ENCODE measurements at places on chromosomes 12 and 14.

- peak; percentile 83 for DNase-seq
These were observed 55.2 kb downstream of the FOS start for GRCh38 chr14:75333606-75334548.

DNA sequence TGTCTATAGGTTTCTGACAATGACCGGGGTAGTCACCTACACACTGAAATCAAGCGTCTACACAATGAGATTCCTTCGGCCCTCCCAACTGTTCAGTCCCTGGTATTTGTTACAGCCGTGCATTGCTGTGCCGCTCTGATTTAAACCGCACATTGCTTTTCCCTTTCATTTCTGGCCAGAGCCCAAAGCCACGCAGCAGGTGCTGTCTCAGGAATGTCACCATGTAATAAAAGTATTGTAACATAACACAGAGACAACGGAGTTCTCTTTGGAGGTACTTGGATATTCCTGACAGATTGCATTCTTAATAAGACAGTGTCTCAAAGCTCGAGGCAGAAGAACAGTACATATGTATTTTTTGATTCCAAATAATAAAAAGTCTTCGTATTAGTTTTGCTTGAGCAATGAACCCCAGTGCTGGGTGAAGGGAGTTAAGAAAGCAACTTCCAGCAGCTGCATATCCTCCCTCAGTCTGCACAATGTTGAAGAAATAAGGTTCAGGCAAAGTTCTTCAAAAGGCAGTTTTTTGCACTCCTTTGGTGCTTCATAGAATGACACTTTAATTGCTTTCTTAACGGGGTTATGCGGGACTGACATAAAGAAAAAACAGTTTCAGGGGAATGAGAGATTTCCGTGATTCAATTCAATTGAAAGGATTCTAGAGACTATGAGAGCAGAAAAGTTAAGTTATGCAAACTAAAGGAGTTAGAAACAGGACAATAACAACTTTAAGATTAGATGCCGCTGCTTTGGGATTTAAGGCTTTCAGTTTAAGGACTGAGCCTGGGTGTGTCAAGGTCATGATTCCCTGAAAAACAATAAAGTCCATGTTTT lies 288.7 kb upstream of the FLRT2 start:
- DNase-seq, result no peak

GRCh38 chr14:38992067-38992844 lies 110.8 kb downstream of the SEC23A start:
- DNase-seq, result no peak

GRCh38 chr12:41264281-41264680 lies 76.2 kb downstream of the PDZRN4 start:
- DNase-seq, result no peak

DNA sequence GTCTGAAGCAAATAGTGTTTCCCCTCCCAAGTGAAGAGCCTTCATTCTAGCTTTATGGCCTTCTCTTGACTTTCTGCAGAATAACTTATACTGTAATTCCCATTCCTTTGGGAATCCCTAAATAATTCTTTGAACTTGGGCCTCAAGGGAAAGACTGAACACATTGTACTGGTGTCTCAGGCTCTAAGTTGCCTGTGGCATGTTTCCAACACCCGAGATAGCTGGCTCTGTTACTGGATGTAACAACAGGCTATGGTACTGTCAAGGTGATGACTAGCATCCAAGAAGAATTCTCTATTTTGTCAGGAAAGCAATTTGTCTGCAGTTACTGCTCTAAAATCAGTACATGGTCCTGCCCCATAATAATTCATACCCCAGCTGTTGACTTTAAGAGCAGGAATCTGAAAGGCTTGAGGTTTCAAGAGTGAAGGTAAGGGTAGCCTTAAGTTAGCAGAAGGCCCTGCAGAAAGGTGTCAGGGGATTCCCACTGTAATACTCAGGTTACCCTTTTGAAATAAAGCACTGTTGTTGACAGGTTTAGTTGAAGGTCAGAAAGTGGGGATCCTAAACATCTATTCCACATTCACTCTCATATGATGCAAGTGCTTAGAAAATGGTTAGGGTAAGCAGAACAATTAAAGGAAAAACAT lies 5.2 kb downstream of the GPX2 start:
- no peak for DNase-seq

DNA sequence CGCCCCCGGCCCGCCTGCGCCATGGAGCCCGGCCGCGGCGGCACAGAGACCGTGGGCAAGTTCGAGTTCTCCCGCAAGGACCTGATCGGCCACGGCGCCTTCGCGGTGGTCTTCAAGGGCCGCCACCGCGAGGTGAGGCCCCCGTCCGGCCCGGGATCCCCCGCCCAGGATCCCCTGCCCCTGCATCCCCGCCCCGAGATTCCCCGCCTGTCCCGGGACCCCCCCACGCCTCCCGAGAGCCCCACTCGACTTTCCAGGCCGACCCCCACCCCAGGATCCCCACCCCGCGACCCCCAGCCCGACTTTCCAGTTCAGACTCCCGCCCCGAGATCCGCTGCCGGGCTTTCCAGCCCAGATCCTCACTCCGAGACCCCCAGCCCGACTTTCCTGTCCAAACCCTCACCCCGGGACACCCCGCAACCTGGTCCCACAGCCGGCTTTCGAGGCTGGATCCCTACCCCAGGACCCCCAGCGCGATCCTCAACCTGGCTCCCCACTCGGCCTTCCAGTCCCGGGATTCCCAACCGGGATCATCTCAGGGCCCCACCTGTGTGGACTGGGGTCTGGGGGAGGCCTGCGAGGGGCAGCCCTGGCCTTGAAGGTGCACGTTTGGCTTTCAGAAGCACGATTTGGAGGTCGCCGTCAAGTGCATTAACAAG lies 688 bp downstream of the ULK1 start:
- DNase-seq, result peak; percentile 72

GRCh38 chr14:37466623-37467088 lies 128.4 kb downstream of the FOXA1 start:
- DNase-seq, result no peak

DNA sequence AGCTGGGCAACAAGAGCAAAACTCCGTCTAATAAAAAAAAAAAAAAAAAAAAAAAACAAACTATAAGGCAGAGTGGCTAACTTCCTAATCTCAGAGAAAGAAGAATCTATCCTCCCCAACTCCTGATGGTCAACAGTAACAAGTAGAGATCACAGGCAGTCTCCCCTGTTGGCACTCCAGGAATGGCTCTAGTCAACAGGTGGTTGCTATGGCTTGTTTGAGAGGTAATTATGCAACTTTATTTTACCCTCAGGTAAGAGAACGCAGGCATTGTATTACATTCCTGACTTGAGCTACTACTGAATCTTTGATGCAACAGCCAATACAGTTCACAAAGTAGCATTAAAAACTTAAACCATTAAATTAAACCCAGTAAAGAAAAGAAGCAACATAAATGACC lies 180.3 kb downstream of the DICER1 start:
- no peak for DNase-seq

DNA sequence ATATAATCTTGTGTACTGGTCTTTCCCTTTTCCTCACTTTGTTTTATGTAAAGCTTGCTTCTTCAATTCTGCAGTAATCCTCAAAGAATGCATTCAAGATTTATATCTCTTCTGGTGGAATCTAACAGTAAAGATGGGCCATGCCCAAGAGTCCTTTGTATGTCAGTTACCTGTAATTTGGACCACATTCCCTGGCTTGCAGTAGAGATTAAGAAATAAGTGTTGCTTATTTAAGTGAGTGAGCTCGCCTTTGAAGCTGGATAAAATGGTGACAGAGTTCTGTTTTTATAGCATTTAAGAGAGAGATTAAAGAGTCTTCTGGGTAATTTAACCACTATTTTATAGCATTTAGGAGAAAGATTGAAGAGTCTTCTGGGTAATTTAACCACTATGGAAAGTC lies 262.1 kb upstream of the ATP2B1 start:
- DNase-seq, result no peak

GRCh38 chr12:14854586-14855183 lies 11.4 kb upstream of the ART4 start:
- no peak for DNase-seq

DNA sequence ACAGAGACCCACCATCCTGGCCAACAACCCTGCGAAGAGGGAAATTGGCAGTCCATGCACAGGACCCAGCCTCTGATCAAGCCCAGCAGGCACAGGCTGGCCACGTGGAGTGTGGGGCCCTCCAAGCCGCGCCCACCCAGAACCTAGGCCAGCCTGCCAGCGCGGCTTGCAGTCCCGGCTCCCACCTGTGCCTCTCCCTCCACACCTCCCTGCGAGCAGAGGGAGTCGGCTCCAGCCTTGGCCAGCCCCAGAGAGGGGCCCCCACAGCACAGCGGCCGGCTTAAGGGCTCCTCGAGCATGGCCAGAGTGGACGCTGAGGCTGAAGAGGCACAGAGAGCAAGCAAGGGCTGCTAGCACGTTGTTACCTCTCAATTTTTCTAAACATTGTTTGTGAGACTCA lies 373.4 kb downstream of the NELL2 start:
- no peak for DNase-seq

GRCh38 chr14:103830511-103831270 lies 16.7 kb downstream of the PPP1R13B start:
- peak; percentile 21 for DNase-seq

GRCh38 chr12:50186681-50187080 lies 19.5 kb upstream of the CERS5 start:
- no peak for DNase-seq

- DNase-seq, result no peak
These were observed 739.6 kb upstream of the TBX3 start for GRCh38 chr12:115423546-115423987.

- DNase-seq, result no peak
These were observed 201.0 kb upstream of the GZMB start for GRCh38 chr14:24834956-24835355.

- DNase-seq, result peak; percentile 83
These were observed 28.2 kb downstream of the WBP11 start for GRCh38 chr12:14774906-14775635.

GRCh38 chr12:111102102-111102739 lies 181.8 kb upstream of the MYL2 start:
- no peak for DNase-seq

DNA sequence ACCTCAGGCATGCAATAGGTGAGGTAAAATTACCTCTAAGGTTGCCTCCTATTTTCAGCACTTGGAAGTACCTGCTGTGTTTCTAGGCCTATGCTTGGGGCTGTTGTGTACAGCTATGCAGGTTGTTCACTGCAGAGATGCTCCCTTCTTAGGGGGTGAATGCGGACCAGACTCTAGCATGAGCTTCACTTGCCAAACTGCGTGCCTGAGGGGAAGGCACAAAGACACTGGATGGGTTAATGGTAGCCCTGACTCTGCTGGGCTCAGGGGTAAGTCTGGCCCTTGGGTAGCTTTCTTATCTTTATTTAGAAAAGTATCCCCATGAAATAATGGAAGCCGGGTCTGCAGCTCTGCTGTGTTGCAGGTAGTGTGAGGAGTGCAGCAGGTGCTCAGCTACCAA lies 35.7 kb downstream of the B4GALNT3 start:
- DNase-seq, result no peak

- DNase-seq, result no peak
These were observed 19.1 kb upstream of the COL2A1 start for GRCh38 chr12:48023386-48023785.

DNA sequence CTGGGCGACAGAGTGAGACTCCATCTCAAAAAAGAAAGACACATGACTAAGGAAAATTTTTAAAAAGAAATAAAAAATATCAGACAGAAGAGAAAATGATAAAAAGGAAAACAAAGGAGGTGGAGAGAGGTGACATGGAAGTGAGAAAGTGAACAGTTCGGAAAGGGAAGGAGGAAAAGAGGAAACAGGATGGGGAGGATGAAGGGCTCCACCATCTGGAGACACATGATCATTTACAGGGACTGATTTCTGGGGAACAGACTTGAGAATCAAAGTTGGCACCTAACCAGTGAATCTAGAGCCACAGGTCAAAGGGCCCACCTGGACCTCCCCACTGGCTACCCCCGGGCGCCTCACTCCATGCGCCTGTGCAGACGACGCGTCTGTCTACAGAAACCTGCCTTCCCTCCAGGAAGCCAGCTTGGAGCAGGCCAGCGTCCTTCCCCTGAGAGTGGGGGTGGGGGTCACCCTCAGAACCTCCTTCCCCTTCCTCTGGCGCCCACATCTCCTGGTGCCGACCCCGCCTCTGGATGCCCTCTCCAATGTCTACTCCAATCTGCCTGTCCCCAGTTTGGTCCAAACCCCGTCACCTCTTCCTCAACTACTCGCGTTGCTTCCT lies 60.5 kb downstream of the AMN start:
- peak; percentile 58 for DNase-seq

GRCh38 chr14:49970474-49971147 lies 77.7 kb downstream of the ARF6 start:
- no peak for DNase-seq

DNA sequence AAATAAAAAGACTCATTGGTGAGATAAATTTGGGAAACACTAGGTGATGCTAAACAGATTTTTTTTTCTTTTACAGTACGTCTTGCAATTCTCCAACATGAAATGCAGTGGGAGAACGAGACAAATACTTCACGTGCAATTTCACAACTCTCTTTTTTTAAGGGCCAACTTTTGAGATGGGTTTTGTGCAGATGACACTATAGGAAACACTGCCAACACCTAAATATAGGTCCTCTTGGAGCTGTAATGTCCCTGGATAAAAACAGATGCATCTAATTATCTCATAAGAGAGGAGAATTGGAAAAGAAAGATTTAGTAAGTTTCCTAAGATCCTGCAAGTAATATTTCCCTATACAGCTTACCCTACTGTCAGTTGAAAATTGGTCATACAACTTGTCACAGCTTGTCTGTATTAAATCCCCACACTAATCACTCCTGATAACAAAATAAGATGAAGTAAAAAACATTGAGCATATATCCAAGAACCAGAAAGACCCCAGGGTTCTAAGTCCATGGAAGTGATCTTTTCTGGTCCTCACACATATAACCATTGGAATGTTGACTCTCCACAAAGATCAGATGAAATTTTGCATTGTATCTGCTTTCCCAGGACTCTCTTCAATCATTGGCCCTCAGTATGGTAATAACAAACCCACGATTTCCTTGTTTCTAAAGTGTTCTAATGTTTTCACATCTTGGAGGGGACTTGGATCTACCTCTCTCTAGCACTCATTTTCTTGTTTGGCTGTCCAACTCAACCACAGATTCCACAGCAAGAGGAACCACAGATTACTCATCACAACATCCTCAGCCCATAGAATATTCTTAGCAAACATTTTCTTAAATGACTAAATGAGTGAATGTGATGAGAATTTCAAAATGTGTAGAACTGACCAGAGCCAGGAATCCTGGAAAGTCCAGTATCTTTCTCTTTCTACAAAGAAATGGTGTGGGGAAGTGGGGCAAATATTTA lies 769.4 kb upstream of the USP15 start:
- DNase-seq, result no peak
